ENCODE measurements at places on chromosomes 3 and 15.

GRCh38 chr3:29335943-29336342 is 55.1 kb downstream of the RBMS3 start:
- no peak for DNase-seq

- DNase-seq, result no peak
These were observed 245.5 kb upstream of the MANF start for GRCh38 chr3:51139616-51140015.

DNA sequence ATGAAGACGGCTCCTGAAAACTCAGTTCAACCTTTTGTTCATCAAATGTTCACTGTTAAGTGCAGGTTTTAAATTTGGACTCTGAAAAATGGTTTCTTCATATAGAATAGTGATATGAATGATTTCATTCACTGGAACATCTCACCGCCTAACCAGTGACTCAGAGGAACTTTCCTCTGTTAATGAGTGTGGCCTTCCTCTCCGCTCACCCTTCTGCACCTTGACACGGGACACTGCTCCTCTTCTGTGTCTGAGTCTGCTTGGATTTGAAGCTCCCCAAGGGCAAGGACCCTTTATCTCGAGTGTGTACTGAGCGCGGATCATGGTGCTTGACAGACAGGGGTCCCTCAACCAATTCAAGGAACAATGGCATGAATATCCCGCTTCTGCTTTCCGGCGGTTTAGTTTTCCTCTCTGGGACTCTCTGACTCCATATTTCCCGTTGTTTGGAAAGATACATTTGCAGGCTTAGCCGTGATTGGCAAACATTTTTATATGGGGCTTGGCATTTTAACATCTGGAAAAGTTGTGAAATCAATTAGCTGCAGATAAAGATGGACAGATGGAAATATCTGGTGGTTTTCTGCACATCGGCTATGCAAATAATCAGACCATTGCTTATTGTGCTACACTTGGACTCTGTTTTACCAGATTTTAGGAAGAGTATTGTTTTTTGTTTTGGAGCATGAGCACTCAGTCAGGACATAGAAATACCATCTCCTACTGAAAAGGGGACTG is 20.9 kb downstream of the KBTBD8 start:
- DNase-seq, result no peak

DNA sequence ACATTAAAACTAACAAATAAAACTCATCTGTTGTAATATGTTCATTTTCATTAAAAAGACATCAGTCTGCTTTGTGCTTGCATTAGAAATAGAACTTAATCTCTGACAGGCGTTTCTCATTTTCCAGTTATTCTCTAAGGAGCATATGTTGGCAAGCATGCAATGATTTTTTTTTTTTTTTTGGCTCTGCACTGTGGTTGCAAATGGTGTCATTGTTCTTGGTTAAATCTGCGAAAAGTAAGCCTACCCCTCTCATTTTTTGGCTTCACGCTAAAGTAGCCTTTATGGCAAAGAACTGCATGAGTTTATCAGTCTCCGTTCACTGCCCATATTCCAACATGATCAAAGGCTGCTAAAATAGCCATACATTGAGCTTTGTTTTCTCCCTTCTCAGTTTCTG is 403.2 kb downstream of the MECOM start:
- DNase-seq, result no peak

DNA sequence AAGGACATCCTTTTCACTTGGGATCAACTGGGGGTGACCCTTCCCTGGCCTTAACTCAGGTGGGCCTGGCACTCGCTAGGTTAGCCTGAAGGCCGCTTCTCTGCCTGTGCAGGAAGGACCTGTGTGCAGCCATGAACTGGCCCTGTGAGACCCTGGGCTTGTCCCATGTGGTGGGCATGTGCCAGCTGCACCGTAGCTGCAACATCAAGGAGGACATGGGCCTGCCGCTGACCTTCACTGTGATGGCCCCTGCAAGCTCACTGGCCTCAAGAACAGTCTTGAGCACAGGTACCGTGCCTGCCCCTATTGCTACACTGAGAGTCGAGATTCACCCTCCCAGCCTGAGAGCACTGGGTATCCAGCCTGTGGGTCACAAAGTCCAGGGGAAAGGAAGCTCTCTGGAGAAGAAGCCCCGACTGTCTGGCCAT is 43.0 kb downstream of the SAXO2 start:
- DNase-seq, result no peak

DNA sequence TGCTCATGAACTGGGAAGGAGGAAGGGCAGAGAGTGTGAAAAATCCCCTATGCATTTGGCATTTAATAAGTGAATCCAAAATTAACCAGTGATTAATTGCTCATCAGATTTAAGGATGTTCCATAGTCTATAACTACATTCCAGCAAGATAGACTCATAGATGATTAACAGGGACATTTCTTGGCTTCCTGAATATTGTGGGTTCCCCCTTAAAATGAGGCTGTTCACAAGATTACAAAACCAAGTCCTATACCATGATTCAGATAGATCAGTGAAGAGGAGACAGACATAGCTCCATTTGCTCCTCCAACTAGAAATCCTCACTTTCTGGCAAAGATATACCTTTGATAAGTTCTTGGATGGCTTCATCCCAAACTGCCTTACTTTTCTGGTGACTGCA is 15.4 kb downstream of the RASGRP1 start:
- no peak for DNase-seq

- no peak for DNase-seq
These were observed 76.2 kb upstream of the OXTR start for GRCh38 chr3:8845641-8846040.

GRCh38 chr15:52117549-52117948 is 5.0 kb upstream of the BCL2L10 start:
- no peak for DNase-seq

DNA sequence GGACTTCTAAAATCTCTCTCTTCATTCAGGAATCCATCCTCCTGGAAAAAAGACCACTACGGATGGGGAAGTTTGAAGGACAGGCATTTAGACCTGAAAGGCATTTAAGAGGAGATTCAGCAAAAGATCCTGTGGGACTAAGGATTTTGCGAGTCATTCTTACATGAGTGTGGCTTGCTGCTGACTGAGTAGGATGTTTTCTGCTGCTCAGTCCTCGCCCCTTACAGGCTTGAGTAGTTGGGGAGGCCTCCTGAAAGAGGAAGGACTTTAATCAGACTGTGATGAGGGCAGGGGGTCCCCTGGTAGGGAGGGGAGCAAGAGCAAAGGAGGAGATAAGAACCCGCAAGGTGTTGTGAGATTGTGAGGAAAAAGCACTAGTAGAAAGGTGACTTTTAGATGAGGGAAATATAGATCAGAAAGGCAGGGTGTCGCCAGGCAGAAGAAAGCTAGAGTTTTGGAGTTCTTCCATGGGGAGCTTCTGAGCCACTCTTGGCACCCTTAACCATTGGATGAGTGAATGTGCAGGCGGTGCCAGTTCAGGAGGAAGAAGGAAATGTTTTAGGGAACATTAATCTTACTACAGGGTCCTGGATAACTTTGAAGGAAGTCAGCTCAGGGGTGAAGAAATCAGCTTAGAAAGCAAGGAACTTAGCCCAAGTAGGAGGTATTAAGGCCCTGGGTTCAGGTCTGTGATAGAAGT is 171.1 kb downstream of the RORA start:
- DNase-seq, result no peak

DNA sequence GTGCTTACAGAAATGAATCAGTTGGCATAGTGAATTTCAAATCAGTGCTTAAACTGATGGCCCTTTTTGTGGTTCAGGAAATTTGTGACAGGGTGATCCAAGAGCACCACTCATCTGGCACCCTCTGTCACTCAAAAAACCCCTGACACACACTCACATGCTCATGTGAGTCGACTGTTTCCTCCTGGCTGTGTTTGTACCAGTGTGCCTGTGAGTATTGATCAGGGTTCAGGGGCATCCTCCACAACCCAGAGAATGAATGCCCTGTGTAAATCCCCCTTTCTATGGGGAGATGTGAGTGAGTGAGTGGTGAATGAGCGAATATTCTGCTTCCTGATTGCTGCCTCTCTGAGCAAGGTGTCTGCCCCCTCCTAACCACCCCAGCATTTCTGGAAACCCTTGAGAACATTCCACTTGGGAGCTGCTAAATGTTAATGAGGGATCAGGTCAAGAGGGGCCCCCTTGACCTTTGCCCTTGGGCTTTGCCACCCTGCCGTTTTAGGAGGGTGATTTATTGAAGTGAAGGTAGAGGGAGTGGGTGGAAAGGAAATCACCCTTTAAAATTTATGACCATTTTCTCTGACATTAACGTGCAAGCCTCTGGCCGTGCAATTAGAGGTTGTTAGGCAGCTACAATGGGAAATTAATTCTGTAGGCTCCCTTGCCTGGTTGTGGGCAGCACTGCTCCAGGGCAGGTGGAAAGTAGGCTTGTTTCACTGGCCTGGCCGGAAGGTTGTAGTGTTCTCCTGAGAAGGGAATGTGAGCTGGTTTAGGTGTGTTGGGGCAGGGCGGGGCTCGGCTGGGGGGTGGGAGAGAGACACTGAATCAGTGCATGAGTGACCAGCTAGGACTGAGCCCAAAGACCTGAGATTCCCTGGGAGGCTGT is 87.2 kb downstream of the SLCO3A1 start:
- DNase-seq, result no peak

GRCh38 chr3:79184251-79184650 is 583.5 kb downstream of the ROBO1 start:
- no peak for DNase-seq

- DNase-seq, result peak; percentile 33
These were observed 459.4 kb upstream of the TPRG1 start for GRCh38 chr3:188712248-188712924.

DNA sequence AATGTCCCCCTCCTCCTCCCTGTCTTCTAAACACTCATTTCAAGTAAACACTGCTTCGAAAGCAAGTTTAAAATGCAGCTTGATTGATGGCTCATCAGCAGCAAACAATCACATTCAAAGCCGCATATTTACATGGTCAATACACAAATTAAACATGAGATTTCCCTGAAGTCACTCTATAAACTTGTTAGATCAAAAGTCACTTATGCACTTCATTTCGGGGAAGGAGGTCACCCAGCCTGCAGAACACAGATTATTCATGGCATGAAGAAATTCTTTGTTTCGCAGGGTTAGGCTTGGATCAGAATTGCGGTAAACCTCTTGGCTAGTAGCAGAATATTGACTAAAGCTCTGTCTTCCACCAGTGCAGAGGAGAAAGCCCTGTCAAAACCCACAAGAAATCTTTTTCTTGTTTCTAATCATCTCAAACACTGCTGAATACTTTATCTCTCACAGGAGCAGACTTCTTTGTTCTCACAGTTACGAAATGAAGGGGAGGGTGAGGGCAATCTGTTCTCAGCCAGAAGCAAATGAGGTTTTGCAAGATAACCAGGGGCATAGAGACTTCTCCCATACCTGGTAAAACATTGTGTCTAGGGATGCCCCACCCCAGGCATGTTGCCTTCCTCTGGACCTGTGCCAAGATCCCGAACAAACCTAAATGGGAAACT is 133.3 kb upstream of the CHL1 start:
- DNase-seq, result no peak

GRCh38 chr15:75348562-75349350 is 1.9 kb downstream of the NEIL1 start:
- DNase-seq, result no peak

DNA sequence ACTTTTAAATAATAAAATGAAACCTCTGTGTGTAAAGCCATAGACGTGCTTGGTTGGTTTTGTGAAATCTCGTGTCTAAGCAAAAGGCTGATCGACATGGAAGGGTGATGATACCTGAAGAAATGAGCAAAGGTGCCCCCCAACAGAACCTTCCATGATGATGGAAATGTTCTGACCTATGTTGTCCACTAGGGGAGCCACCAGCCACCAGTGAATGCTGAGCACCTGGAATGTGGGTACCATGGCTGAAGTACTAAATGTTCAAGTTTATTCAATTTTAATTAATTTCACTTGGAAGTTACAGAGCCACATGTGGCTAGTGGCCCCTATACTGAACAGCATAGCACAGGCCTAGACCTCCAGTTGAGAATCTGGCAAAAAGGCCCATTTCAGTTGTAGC is 158.8 kb downstream of the POLR2M start:
- no peak for DNase-seq

DNA sequence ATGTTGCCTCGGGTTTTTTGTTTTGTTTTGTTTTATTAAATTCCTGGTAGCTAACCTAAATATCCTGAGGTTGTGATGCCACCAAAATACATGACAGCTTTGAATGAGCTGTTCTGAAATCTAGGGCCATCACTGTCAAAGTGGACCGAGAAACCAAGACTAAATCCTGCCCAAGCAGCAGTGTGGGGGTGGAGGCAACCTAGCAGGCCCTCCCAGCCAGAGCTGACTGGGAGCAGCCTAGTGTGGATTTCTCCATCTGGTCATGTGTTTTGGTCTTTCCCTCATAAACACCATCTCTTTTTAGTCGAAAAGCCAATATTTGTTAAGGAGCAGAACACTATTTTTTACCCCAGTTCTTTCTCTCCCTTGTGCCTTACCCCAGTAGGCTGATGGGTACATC is 52.2 kb downstream of the LARS2 start:
- no peak for DNase-seq

DNA sequence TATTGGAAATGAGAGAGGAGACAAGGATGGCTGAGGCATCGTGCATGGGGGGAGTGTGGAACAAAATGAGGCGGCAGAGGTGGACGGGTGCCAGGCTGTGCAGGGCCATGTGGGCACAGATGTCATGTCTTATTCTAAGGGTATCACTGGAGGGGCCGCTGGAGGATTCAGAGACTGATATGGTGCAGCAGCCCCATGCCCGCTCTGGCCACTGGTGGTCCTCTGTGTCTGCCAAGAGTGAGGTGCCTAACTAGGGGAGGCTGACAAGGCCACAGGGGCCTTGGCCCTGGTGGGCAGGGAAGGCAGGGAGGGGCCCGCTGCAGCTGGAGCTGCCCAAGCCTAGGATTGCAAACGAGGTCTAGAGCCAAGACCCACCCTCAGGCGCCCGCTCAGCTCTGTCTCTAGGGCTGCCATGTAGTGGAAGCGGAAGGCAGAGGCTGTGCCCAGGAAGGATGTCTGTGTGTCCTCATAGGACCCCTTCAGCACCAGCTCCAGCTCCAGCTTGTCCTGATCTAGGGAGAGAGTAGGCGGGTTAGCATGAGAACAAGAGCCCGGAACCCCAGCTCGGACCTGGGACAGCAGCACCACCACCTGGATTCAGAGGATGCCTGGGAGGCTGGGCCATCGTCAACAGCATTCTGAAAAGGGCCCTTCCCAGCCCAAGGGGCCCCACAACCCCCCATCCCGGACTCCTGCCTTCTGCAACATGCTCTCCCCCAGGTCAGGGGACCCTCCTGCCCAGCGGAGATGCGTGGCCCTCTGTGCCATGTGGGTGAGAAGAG is 11.3 kb downstream of the PLA2G4D start:
- no peak for DNase-seq

DNA sequence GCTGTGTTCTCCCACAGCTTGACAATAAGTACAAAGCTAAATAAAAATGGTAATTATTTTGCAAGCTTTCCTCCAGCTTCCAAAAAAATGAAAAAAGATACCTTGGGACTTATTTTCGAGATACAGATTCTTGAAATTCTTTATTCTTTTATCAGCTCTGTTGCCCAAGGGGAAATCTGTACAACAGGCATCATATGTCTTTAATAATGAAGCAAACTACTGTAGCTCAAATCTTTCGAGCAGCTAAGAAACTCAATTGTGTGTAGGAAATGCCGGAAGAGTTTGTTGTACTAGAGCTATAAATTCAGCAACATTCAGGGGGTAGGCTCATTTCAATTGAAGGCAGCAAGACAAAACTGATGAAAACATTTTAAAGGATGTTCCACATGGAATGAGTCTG is 297.7 kb downstream of the GBE1 start:
- DNase-seq, result no peak

- DNase-seq, result no peak
These were observed 5.0 kb downstream of the DCP1A start for GRCh38 chr3:53342353-53342752.
